ENCODE measurements at places on chromosomes 7 and 10.

DNA sequence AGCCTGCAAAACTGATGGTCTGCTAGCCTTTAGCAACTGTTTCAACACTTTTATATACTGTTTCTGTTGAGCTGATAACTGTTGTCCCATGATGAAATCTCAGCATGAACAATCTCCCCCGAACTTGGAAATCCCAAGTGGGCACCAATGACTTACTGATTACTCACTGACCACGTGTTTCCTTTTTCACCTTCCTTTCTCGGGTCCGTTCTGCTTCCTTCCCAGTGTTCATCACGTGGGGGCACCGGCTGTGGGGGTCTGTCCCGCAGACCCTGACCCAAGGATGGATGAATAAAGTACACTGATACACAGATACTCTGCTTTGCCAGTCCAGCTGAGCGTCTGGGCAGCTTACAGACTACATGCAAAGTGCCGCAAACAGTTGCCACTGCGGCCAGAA lies 39.0 kb upstream of the RASGEF1A start:
- DNase-seq: no peak

DNA sequence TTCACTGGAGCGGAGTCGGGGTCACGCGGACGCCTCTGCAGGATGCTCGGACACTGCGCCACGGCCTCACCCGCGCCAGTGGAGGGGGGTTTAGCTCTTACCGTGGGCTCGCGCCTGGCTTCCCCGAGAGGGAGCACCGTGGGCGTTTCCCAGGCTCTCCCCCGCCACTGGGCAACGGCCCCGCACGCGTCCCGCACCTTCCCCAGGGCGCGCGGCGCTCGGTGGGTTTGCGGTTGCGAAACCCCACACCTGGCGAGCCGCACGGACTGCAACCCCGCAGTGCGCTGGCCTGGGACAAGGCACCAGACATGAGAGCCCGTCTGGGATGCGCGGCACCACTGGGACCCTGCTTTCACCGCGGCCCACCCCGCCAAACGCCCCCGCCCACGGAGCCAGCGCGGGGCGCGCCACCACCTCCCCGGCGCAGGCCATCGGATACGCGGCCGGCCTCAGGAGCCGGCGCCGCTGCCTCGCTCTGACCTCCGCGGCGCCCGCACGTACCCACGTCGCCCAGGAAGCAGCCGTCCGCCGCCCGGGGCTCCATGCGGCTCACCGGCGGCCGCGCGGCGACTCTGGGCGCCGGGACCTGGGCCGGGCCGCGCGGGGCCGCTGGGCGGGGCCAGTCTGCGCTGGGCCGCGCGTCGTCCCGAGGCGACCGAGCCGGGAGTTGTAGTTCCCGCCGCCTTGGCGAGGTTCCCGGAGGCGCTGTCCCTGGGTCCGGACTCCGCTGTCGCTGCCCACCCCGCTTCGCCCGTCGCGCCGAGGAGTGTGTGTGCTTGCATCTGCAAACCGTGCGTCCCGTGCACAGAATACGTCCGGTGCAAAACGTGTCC lies at the start of gene ASB13:
TSS of gene ASB13 (minus strand) at position 588 of the 833 bp plus-strand sequence. CDS start at position 544, 44 bp downstream.
- peak; percentile 20 for DNase-seq

- DNase-seq: no peak
Observed at GRCh38 chr10:76310588-76311080, 879.2 kb downstream of the LRMDA start.

DNA sequence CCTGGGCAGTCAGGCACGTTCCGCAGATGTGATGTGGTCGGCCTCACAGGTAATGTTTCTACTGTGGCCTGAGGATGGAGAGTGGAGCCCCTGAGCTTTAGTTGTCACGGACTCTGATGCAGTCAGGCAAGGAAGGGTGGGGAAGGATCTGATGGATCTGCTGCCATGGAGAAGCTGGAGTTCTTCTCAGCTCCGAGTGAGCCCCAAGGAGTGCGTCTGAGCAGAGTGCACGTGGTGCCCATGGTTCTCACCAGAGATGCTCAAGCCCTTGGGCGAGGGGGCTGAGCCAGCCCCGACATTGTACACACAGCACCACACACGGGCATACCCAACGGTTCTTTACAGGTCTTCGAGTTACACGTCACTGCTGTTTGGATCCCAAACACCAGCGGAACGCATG lies 192.5 kb downstream of the EBF3 start:
- DNase-seq: no peak

GRCh38 chr10:133006202-133006601 lies 63.8 kb upstream of the CFAP46 start:
- no peak for DNase-seq

- no peak for DNase-seq
Observed at GRCh38 chr10:78166261-78166660, 132.6 kb downstream of the RPS24 start.

DNA sequence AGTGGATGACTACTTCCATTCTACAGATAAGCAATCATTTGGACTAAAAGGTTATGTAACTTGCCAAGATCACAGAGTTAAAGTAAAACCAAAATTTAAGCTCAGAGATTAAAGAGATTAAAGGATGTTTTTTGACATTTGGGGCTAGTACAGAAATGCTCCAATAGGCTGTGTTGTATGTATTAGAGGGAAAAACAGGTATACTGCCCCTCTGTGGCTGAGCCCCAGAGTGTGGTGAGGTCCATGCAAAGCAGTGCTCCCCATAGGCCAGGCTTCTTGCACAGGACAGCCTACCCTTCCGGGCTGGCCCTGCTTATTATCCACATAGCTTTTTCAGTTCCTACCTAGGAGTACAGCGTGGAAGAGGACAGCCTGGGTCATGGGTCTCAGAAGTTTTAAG lies 322.8 kb downstream of the POM121L12 start:
- no peak for DNase-seq

GRCh38 chr10:64039198-64039597 lies 518.0 kb downstream of the REEP3 start:
- no peak for DNase-seq

- DNase-seq: no peak
Observed at GRCh38 chr7:101968720-101969466, 151.5 kb downstream of the CUX1 start.

All from stimulated activated effector memory CD8-positive, alpha-beta T cell treated with anti-CD3 and anti-CD28 coated beads, Interleukin-12 subunit alpha, Interleukin-12 subunit beta, amount 100 ng/mL, for 72 hours (primary cell).